ENCODE measurements at places on chromosomes 5 and 9.
A peak's percentile ranks its signal among the peaks of the same experiment; 100 is the strongest.

GRCh38 chr5:172587061-172587405 lies 54.0 kb upstream of the NEURL1B start:
- no peak for DNase-seq

GRCh38 chr5:145437627-145438026 lies 397.5 kb downstream of the PRELID2 start:
- no peak for DNase-seq

DNA sequence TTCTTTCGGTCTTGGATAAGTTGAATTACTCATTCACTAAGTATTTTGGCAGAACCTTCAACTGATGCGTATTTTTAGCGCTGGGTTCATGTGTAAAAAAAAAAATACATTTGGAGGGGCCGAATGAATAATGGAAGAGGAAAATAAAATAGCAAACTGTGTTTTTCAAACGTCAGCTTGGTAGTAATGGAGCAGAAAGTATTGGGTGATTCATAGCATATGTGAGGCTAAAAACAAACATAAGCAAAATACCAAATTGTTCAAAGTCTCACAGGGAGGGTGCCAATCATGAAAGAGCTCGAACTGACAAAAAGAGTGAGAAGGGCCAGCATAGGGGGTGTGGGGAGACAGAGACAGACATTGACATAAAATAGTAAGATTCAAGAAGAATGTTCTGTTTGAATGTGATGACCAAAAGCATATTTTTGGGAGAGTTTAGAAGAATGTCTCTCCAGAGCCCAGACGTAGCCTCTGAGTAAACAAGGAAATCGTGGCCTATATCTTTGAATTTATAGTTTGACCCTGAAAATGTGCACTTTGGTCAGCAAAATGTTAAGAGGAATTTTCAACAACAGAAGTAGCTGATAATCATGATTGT lies 174.9 kb upstream of the HMHB1 start:
- no peak for DNase-seq

DNA sequence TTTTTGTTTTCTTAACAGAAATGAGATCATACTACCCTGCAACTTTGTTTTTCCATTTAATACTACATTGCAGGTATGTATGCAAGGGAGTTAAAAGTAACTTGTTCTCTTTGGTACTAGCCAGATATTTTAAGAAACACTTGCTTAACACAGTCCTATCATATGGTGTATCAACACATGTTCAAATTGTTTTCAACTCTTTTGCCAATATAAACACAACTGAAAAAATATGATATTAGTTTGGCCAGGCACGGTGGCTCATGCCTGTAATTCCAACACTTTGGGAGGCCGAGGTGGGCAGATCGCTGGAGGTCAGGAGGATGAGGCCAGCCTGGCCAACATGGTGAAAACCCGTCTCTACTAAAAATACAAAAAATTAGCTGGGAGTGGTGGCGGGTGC lies 41.6 kb downstream of the RNF38 start:
- DNase-seq, result no peak

DNA sequence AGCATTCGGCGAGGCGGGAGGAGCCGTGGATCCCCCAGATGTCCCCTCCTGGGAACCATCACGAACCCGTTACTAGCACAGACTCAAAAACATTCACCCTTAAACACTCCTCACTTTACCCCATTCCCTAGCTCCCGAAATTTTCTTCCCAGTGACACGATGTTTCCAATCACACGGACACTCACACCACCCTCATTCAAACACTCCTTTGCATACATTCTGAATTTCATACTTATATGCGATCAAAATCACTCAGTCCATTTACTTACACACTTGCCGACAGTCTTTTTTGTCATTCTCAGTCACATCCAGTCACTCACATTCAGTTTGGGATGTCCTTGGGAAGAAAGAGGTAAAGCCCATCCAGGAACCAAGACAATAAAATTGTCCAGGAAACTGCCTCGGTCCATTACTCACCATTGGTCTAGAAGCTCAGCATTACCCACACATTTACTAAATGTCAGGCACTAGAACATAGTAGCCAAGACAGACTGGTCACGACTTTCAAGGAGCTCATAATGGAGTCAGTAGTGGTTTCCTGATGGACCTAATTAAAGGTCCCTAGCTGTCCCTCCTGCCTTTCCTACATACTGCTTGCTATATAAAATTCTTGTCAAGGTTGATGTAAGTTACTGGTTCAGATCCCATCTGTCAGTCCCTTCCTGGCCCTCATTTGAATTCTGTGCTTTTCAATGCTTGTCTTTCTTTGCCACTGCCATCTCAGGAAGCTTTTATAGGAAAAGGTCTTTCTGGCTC lies 574 bp downstream of the SLC35A4 start:
- DNase-seq, result no peak

DNA sequence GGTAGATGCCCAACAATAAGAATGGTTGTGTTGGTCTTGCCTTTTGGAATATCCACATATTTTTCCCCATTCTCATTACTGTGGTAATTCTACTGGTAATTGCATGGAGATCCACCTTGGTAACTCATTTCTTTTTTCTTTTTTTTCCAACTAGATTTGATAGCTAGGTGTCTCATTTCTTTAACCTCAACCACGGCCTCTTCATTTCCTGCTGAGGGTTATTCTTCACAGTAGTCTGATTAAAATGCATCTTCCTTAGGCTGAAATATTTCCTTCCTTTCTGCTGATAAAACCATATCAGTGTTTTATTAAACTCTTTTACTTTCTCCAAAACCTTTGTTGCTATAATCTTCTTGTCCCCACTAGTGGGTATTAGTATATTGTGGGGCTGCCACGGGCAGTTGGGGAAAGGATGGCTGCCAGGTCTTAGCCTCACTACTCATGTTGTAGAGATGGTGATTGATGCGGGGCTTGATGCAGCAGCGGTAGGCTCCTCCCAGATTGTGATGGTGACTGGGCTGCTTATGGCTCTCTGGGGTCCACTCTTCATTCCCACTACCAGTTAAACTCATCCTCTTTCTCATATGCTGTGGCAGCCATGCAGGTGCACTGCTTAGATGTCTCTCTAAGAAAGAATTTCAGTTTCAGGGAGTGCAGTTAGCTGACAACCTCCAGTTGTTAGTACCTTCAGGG lies 35.9 kb downstream of the KIF2A start:
- no peak for DNase-seq

GRCh38 chr5:81995407-81995806 lies 23.6 kb downstream of the ATG10 start:
- no peak for DNase-seq

- DNase-seq, result no peak
Measured at GRCh38 chr5:35058374-35058788, 10.6 kb upstream of the AGXT2 start.

DNA sequence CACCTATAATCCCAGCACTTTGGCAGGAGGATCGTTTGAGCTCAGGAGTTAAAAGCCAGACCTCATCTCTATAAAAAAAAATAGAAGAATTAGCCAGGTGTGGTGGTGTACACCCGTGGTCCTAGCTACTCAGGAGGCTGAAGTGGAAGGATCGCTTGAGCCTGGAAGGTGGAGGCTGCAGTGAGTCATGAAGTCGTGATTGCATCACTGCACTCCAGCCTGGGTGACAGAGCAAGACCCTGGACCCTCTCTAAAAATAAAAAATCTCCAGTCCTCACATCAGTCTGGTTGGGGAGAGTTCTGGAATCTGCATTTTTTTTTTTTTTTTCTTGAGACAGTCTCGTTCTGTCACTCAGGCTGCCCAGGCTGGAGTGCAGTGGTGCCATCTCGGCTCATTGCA lies 9.3 kb downstream of the FPGS start:
- no peak for DNase-seq

GRCh38 chr5:64773533-64773932 lies 4.8 kb downstream of the CWC27 start:
- DNase-seq, result no peak

DNA sequence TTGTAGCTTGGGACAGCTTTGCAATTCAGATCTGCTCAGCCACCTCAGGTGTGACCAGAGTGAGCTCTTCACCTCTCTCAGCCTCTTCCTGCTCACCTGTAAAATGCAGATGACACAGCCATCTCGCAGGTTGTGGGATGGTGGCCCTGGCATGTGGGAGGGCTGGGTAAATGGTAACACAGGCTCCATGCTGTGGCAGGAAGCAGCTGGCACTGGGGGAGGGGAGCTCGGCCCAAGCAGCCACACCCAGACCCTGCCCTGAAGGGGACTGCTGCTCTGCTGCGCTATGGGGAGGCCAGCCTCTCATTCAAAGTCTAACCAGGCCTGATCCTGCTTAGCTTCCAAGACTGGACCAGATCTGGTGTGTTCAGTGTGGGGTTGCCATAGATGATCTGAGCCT lies 24.1 kb downstream of the PHF2 start:
- no peak for DNase-seq

- DNase-seq, result no peak
Measured at GRCh38 chr5:140554454-140554853, 2.8 kb downstream of the SRA1 start.

DNA sequence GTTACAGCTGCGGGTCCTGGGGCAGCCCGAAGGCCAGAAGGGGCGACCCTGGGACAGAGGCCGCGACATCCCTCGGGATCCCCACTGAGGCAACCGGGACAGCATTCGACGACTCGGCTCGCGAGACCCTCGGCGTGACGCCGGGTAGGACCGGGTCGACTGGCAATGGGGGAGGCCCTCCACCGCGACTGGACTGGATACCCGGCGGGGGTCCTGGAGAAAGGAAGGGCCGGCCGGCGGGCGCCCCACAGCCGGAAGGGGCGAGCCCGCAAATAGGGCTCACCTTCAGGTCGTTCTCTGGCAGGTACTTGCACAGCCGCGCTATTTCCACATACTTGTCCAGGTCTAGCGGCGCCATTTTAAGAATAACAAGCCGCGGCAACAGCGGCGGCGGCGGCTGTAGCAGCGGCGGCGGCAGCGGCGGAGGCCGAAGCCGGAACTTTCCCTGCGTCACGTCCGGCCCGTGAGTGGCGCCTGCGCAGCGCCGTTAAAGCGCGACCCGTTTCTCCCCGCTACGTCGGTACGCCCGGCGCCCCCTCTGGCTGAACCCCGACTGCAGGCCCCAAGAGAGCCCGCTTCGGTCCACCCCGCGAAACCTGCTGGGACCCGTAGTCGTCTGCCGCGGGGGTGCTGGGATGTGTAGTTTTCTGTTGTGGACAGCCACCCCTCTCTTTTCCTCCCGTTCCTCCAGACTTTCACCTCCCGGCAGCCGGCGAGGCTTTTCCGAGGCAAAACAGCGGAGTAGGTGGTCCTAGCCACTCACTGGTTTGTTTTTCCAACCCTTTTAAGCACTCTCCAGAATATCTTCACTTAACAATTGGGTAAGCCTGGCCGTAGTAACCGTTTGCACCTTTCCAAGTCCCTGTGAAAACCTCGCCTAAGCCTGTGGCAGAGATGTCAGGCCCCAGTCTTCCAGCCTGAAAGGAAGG lies at the start of gene PPP6C:
TSS of gene PPP6C (minus strand) at position 443 of the 929 bp plus-strand sequence. CDS start at position 358, 85 bp downstream.
- peak; percentile 74 for DNase-seq

- DNase-seq, result no peak
Measured at GRCh38 chr9:91354881-91355280, 6.8 kb downstream of the AUH start.

DNA sequence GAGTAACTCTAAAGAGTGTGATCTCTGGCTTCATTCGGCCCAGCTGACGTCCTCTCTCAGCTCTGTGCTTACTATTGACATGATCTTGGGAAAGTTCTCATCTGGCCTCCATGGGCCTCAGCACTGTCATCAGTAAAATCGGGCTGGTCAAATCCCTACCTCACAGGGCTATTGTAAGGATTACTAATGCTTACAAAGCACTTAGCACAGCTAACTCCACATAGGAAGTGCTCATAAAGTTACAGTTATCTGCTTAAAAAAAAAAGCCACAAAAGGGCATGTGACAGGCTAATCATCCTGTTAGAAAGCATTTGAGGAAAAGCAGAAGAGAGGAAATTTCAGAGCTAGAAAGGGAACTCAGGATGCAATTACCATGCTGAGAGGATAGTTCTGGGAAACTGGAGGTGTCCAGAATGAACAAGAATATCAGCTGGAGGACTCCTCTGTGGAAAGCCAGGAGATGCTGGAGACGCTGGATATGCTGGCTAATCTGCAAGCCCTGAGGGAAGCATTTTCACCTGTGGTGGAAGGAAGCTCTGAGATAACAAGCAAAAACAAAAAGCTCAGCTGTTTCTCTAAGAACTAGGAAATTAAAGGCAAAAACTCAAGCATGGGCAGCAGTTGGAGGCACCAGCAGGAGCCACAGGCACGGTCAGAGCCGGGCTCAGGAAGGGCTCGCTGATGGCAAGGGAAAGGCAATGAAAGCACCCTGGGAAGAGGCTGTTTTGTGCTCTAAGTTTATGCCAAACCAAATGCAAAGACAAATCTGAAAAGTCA lies 4.4 kb upstream of the BHMT start:
- no peak for DNase-seq

GRCh38 chr5:67378256-67378655 lies 181.7 kb upstream of the CD180 start:
- no peak for DNase-seq

GRCh38 chr5:81825237-81825636 lies 74.3 kb upstream of the SSBP2 start:
- no peak for DNase-seq

- DNase-seq, result no peak
Measured at GRCh38 chr5:118952992-118953651, 35.2 kb downstream of the DTWD2 start.

DNA sequence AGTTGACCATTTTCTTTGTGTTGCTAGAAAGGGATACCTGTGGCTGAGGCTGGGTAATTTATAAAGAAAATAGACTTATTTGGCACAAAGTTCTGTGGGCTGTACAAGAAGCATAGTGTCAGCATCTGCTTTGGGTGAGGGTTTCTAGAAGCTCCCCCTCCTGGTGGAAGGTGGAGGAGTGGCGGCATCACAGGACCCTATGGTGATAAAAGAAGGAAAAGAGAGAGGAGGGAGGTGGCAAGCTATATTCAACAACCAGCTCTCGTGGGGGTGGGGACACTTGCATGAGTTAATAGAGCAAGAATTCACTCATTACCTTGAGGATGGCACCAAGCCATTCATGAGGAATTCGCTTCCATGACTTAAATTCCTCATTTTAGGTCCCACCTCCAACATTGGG lies 2041.4 kb upstream of the CDH9 start:
- DNase-seq, result no peak

DNA sequence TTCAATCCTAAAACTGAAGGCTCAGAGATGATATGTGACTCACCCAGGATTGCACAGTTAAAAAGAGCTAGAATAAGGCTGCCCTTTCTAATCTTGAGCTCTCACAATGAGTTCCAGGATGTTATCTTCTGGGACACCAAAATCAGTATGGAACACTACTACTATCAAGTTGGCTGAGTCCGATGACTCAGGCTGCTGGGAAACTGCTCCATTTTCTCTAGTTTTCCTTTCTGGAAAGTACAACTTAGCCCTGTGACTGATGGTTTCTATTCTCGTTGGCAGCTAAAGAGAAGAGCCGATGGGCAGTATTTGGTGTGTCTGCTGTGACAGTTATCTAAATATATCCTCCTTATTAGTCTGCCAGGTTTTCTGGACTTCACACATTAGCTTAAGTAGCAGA lies 37.9 kb upstream of the DPYSL3 start:
- no peak for DNase-seq

DNA sequence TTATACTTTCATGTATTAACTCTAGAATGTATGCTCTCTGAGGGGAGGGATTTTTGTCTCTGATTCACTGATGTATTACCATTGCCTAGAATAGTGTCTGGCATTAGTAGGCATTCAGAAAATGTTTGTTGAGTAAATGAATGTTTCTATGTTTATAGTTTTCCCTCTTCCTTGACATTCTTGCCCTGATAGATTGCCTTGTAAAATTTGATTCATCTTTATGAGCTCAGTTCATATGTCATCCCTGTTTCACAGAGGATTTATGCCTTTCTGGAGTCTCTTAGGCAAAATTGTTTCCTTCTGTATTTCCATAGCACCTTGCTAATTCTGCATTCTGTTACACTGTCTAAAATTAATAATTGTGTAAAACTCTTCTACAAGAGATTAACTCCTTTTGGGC lies 72.3 kb downstream of the RASA1 start:
- DNase-seq, result no peak

- no peak for DNase-seq
Measured at GRCh38 chr9:106969696-106970095, 106.7 kb downstream of the ZNF462 start.

Measured in esophagus squamous epithelium (tissue), 5 donors.